ENCODE measurements at places on chromosomes 7 and 10.

- no peak for DNase-seq
Observed at GRCh38 chr10:133277277-133277992, 767 bp upstream of the ADAM8 start.

DNA sequence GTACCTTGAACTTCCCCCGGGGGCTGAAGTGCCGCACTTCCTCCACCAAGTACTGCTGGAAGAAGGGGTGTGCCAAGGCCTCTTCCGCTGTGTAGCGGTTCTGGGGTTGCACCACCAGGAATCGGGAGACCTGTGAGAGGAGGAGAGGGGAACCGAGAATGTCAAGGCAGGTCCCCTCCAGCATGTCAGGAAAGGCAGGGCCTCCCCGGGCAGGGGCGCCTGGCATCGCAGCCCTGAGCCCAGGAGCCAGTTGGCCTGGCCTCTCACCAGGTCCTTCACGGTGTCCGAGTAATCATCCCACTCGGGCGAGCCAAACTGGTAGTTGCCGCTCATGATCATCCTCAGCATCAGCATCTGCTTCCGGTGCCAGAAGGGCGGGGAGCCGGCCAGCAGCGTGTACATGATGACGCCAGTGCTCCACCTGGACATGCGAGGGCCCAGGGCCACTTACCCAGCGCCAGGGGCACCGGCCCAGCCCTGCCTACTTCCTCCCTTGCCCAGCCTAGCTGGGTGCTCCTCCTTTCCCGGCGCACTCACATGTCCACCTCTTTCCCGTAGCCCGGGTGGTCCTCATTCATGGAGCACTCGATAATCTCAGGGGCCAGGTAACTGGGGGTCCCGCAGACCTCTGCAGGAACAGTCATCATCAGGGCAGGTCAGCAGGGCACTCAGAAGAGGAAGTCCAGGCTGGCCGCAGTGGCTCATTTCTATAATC, 11.0 kb downstream of the PHKG1 start:
- DNase-seq = no peak

DNA sequence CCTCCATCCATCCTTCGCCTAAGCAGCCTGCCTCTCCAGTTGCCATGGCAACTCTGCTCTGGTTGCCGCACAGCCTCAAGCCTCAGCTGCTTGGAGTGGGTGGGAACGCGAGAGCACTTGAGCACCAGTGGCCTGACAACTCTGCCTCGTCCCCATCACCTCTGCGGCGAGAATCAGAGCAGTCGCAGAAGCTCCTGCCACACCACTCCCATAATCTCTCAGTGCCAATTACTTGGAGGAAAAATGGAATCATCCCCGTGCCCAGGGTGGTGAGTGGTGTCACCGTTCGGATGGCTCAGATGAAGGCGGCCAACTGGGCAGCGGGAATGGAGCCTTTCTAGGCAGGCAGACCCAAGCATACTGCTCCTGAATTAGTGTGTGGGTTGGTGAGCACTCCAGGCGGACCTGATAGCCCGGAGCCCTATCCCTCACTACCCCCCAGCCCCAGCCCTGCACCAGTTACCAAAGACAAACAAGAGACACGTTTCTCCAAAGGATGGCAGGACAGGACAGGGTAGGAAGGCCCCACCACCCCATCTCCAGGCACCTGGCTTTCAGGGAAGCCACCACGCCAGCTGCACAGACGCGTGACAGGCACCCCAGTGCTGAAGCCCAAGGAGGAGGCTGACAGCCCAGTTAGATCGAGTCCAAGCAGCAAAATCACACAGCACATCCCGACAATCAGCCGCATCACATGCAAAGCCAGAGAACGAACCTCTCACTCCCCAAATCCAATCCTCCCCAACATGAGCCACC, 335.4 kb downstream of the PTPRN2 start:
- no peak for DNase-seq

DNA sequence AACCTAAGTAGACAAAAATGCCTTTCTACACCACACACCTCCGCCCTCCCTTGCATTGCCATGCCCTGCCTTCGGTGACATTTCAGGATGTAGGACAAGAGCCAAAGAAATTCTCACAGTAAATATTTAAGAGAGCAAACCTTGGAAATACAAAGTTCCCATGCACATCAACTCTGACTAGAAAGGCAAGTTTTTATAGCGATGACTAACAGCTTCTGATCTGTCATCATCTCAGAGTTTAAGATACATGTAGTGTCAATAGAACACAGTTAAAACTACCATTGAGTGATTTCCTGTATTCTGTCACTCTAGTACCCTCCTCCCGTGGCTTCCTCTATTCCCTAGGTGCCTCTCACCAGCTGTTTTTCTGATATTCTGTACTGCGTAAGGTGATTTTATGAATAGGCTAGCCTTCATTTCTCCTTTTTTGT, 20.7 kb downstream of the SLC16A9 start:
- no peak for DNase-seq

DNA sequence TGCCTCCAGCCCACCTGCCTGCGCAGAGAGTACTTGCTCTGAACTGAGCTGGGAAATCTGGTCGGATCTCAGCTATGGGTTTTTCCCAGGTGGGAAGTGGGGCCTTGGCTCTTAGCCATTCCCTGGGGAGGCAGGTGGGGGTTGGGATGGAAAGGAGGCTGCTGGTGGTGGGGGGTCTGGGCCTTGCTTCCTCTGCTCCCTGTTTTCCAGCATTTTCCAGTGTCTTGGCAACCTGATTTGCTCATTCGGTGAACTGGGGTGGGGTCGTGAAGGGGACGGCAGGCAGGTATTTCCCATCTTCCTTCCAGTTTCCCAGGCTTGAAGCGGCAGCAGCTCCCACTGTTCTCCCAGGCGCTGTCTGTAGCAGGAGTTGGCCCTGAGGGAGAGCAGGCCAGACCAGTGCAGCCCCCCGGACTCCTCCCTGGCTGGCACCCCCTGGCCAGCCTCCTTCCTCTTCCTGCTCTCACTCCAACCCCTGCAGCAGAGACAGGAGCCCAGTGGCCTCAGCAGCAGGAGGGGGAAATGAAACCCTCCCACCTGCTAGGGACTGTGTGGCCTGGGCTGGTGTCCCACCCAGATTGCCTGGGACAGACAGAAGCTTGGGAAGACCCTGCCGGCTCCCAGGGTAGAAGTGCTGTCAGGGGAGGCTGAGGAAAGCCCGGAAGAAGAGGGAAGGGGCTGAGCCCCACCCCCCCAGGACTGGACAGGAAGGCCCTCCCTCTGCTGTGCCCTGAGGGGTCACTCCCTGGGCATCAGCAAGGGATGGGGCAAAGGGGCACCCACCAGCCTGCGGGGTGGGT, 6.6 kb downstream of the TRIM8 start:
- no peak for DNase-seq

DNA sequence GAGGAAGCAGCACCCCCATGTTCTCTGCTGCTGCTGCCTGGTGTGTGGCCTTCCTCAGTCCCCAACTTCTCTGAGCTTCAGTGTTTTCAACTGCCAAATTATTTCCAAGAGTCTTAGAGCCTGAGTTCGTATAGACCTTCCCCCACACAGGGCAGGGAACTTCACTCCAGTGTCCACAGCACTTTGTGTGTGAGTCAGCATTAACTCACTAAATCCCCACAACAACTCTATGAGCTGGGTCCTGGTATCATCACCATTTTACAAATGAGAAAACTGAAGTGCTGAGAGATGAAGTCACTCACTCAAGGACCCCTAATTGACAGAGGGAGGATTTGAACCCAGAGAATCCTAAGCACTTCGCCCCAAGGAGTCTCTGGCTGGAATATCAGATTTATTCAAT, 48.3 kb downstream of the ADCYAP1R1 start:
- DNase-seq = no peak

DNA sequence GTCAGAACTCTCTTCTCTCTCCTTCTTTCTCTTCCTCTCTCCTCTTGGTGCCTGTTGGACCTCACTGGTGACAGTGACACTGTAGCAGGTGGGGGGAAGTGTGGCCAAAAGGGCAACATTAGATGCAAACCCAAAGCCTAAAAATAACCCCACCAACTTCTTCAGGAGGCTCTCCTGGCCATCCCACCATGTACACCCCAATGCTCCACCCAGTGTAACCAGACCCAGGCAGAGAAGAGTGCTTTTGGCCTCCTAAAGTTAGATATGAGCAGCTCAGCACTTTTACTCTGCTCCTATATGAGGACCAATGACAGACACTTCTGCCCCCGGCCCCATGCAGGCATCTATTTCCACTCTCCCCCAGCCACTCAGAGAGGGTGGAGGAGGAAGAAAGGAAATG, 5.5 kb downstream of the MYOZ1 start:
- DNase-seq = no peak

- no peak for DNase-seq
Observed at GRCh38 chr10:130409331-130409730, 273.1 kb downstream of the GLRX3 start.

- no peak for DNase-seq
Observed at GRCh38 chr7:55188590-55189138, 169.8 kb downstream of the EGFR start.

DNA sequence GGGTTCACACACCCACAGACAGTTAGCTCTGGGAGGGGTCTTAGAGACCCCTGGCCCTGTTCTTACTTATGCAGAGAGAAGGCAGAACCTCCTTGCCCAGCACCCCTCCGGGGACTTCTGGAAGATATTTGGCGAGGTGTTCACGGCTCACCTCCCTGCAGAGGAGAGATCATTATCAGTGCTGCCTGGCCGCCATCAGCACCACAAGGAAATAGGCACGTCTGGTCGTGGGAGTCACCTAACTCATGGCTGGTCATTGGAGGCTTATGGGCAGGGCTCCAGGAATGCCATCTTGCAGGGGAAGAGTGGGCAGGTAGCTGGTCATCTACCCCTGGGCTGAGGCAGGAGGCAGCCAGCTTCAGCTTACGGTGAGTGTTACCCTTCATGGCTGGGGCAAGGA, 189.4 kb downstream of the RPS24 start:
- no peak for DNase-seq

DNA sequence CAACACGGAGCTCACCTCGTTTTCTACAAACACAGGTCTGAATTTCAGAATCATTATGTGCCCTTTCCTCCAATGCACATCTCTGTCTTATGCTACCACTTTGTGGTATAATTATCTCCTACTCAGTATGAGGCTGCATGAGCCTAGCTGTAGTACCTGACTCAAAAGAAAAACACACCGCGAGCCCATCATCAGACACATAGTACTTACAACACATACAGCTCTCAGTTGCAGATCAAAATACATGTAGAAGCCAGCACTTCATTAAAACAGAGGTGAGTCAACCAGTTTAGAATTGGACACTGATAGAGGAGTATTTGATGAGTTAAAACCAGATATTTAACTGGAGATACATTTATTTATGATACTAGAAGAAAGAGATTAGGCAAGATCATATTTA, 1.4 kb upstream of the RTKN2 start:
- no peak for DNase-seq

GRCh38 chr7:149218469-149219420, 20.7 kb upstream of the ZNF212 start:
- DNase-seq = no peak

DNA sequence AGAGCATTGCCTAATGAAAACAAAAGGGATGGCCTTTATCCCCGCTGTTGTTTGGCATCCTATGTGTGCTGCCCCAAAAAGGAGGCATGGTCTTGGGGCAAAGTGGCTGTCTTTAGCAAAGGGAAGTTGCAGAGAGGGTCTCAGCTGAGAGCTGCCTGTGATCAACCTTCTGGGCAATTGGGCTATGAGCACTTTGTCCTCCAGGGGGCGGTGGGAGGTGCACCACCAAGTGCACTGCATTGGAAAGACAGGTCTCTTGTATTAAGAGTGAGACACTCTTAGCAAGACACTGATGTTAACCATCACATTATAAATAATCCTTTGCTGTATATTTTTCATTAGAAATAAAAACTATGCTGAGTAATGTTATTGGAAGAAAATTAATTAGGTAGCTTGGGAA, 314.8 kb downstream of the POM121L12 start:
- no peak for DNase-seq

- DNase-seq = no peak
Observed at GRCh38 chr7:142611566-142612236, 137.6 kb upstream of the PRSS1 start.

- DNase-seq = no peak
Observed at GRCh38 chr7:1246871-1247526, 14.3 kb downstream of the UNCX start.

- DNase-seq = no peak
Observed at GRCh38 chr7:37251222-37251621, 197.4 kb downstream of the ELMO1 start.

- no peak for DNase-seq
Observed at GRCh38 chr10:124289851-124290795, 128.6 kb downstream of the OAT start.

GRCh38 chr7:101549734-101550133, 79.4 kb downstream of the MYL10 start:
- no peak for DNase-seq

DNA sequence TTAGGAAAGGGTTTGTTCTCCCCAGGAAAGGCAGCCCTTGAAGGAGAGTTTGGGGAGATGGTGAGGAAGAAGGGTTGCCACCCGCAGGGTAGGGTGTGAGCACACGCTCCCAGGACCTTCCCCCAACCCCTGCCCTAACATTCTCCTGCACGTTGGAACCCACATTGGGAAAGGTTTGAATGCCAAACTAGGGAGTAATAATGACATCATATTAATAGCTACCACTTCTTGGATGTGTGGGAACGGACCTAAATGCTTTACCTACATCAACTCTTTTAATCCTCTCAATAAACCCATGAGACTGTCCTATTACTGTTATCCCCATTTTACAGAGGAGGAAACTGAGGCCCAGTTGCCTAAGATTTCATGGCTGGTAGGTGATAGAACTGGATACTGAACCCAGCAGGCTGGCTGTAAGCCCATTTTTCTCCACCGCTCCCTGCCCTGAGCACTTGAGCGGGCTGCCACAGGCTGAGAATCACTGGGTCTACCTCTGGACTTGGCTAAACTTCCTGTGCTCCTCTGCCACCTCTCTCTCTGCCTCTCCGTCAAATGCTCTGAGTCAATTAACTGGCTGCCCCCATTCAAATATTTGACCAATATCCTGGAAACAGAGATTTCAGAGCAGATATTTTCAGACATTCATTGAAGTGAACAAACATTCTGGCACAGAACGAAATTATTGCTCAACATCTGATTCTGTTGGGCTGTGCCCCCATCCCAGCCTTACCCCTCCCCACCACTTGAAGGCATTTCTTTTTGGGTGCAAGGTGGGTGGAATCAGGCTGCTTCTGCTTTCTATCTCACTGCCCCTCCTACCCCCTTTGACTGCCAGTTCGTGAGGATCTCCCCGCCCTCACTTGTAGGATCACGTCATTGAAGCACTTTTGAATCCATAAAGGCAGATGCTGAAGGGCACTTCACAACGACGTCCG, 129.7 kb downstream of the C10orf105 start:
- DNase-seq = no peak

DNA sequence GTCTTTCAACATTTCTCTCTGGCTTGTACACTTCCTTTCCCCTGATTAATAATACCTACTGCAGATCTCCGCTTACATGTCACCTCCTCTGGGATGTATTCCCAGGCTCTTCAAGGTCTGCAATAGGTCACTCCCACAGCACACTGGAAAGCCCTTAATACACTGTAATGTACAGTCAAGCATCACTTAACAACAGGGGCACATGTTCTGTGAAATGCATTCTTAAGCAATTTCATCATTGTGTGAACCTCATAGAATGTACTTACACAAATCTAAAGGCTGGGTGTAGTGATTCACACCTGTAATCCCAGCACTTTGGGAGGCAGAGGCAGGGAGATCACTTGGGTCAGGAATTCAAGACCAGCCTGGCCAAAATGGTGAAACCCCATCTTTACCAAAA, 1.9 kb downstream of the COX15 start:
- DNase-seq = no peak

GRCh38 chr10:97169911-97170693, 15.7 kb downstream of the SLIT1 start:
- no peak for DNase-seq

- no peak for DNase-seq
Observed at GRCh38 chr7:21317966-21318915, 109.6 kb upstream of the SP4 start.

GRCh38 chr7:154255324-154255723, 203.1 kb downstream of the DPP6 start:
- no peak for DNase-seq
